ENCODE measurements at places on chromosomes 12 and 14.

GRCh38 chr14:36177489-36177888 lies 967 bp upstream of the PTCSC3 start:
- no peak for DNase-seq

- no peak for DNase-seq
Measured at GRCh38 chr14:35375558-35376025, 29.0 kb downstream of the NFKBIA start.

- DNase-seq, result no peak
Measured at GRCh38 chr14:78484028-78484427, 313.9 kb downstream of the NRXN3 start.

- no peak for DNase-seq
Measured at GRCh38 chr12:121524196-121524916, 56.5 kb downstream of the KDM2B start.

DNA sequence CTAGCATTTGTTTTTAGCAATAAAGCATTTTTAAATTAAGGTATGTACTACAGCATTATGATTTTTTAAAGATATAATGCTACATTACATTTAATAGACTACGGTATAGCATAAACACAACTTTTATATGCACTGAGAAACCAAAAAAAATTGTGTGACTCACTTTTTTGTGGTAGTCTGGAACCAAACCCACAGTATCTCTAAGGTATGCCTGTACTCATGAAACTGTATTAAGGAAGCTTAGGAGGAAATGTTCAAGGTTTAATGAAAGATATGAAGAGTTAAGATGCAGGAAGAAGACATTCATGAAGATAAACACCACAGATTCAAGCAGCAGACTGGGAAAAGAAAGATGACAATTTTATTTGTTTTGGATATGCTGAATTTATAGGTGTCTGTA lies 51.7 kb downstream of the PPP1R12A start:
- DNase-seq, result no peak

- no peak for DNase-seq
Measured at GRCh38 chr12:6839482-6840201, 1.1 kb upstream of the GNB3 start.

Measured in gastrocnemius medialis (tissue), 4 donors.